Thoracic aorta (tissue), 2 donors: ENCODE measurements at places on chromosomes 12 and 14.

GRCh38 chr12:2691345-2692071, 103.3 kb upstream of the FKBP4 start:
- DNase-seq = no peak

- DNase-seq = no peak
These were observed 128.6 kb downstream of the ZFP36L1 start for GRCh38 chr14:68664225-68664681.

- no peak for DNase-seq
These were observed 2.1 kb upstream of the SLC2A13 start for GRCh38 chr12:40107803-40108620.

DNA sequence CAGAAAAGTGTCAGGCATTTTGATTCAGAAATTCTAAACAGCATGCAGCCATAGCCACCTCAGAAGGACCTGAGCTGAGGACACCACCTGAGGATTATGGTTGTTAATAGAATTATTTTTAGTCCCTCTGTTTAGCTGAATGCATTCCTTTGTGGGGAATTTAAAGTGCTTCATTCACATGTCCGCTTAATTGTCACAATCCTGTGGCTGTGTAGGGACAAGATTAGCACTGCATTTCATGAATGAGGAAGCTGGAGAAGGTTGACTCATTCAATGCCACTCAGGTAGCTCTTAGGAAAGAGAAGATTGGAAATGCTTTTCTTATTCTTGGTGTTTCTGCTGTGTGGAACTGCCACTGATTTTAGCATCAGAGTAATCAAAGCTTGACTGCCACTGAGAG, 42.0 kb upstream of the KRR1 start:
- no peak for DNase-seq

DNA sequence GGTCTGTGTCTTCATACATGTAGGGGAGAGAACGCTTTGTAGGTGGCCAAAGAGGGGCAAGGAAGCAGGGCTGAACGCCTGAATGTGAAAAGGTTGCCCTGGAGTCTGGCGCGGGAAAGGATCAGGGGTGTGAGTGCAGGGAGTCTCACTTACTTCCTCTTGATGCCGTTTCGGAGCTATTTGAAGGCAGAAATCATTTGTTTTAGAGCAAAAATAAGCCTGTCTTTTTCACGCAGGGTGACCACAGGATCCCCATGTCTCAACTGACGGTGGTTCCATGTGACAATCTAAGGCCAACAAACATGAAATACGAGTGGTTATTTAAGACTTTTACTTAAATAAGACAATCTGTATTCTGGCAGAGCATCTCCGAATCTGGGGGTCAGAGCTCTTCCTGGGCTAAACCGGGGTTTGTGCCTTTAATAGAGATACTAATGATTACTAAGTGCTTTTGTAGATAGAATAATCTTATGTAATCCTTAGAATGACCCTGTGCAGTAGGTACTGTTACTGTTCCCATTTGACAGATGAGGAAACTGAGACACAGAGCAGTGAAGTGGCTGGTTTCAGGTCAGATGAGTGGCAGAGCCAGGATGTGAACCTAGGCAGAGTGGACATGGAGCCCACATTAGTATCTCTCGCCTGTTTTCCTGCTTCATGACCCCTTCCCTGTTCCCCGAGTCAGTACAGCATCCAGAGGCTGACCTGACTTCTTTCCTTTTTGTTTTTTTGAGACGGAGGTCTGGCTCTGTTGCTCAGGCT, 1.9 kb downstream of the BRI3BP start:
- DNase-seq = no peak

- DNase-seq = no peak
These were observed 82.7 kb downstream of the VEZT start for GRCh38 chr12:95300286-95300685.

GRCh38 chr12:117165342-117165741, 24.9 kb downstream of the FBXO21 start:
- DNase-seq = no peak

DNA sequence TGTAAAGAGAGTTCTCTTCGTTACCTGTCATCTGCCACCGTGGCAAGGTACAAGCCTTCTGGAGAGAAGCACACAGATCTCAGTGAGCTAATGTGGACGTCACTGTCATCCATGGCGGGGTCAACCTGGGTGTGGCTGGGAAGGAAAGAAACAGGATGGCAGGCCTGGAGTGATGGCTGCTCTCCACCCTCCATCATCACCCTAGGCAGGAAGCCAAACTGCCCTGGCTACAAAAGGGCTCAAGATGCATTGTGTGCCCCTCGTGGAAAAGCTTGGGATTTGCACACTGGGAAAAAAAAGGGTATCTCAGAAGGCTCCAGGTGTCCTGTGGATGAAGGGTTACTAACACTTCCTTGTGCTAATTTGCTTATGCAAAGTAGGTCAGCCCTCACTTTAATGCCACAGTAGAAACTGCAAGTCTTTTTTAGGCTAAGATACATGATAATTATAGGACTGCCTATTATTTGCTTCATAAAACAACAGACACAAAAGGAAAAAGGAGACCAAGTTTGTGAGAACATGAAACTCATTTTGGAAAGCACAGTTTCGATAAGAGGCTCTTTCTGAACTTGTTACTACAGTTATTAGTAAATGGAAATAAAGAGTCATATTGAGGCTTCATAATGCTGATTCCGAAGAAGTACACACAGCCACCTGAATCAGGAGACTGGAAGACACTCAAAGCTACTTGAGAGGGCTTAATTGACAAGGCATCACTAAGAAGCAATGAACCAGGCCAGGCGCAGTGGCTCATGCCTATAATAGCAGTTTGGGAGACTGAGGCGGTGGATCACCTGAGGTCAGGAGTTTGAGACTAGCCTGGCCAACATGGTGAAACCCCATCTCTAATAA, 18.9 kb downstream of the RFC5 start:
- no peak for DNase-seq

GRCh38 chr14:29853272-29853671, 74.4 kb downstream of the PRKD1 start:
- DNase-seq = no peak

DNA sequence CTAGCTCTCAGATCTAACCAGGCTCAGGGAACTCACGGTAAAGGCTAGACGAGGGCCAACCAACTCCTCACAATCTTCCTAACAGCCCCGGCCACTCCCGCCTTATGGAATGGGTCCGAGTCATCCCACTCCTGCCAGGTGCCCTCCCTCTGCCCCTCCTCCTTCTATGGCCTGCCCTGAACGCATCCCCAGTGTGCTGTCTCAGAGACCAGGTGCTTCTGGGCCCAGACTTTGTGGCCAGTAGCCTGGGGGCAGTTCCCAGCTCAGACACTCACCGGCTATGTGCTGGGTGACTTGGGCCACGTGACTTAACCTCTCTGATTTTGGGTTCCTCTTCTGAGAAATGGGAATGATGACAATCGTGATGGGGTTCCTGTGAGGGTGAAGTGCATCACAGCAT, 22.5 kb downstream of the PAPLN start:
- no peak for DNase-seq

DNA sequence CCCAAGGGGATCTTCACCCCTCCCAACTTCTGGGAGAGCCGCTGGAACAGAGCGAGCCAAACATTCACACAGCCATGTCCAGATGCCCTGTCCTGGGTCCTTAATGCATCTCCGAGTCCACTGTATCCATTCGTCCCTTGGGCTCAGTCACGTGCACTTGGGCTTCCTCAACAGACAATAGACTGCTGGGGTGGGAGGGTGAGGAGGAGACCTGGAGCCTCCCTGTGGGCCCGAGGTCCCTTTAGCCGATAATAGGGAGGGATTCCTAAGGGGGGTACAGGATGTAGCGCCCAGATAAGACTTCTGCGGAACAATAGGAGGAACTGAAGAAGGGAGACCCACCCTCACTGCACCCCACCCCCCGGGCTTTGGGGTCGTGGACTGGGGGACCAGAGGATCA, 6.7 kb downstream of the ARHGEF25 start:
- DNase-seq = no peak

DNA sequence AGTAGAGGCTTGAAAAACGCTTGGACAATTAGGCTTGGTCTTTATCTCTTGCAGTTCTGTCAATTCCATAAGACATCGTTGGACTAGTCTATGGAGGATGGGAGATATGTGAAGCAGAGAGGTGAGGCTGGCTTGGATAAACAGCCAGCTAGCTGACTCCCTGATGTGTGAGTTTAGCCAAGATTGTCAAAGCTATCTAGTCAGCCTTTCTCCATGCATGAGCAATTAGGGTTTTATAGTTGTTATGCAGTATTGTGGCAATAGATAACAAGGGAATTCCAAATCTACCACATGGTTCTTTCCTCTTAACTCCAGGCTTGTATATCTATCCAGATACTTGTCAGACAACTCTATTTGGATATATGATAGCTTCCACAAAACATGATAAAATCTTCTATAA, 153.6 kb upstream of the NRXN3 start:
- DNase-seq = no peak

- DNase-seq = no peak
These were observed 1196.5 kb downstream of the GALC start for GRCh38 chr14:86796221-86797074.

- no peak for DNase-seq
These were observed 15.4 kb upstream of the SLC6A13 start for GRCh38 chr12:278046-278445.

- no peak for DNase-seq
These were observed at the start of gene SELPLG for GRCh38 chr12:108633534-108634248. Gene SELPLG, minus strand, starts transcription at chr12:108633894. Its CDS starts 9,587 bp downstream, at chr12:108624307.

DNA sequence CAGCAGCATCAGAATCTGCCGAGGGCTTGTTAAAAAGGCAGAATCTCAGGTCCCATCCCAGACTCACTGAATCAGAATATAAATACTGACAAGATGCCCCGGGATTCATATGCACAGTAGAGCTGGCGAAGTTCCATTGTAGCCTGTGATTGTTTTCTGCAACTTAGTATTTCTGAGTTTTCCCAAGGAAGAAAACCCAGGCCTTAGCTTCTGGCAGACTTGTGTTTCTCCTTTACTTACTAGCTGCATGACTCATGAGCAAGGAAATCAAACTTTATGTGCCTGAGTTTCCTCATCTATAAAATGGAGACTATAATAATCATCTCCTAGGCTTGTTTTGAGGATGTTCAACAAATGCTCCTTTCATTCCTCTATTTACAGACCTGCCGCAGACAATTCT, 278.5 kb upstream of the PLEKHG7 start:
- DNase-seq = no peak

- no peak for DNase-seq
These were observed 798.1 kb downstream of the NRXN3 start for GRCh38 chr14:78968265-78968664.

DNA sequence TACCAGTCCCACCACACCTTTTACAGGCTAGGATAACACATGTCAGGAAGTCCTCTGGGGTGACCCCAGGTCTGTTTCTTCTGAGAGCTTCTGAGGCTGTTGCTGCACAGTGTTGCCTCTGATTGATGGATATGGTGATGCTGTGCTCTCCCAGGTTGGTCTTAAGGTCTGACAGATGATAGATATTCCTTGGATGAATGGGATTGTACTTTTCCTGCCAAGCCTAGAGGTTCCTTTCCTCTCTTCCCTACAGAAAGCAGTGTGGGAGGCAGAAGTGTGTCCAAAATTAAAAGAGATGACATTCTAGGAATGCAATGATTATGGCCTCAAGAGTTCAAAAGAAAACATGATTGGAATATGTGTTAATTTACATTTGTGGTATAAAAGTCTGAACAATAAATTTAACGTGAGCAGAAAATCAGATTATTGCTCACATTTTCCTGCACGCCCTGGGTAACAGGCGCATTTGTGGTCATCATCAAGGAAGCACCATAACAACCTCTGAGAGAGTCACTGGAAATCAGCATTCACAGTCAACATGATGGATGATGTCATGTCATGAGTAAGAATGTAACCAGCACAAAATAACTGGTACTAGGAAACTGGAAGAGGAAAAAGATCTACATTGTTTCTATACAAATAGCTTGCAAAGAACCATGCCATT, 73.7 kb downstream of the BBS10 start:
- DNase-seq = no peak

- no peak for DNase-seq
These were observed 20.7 kb upstream of the CSRP2 start for GRCh38 chr12:76899522-76899921.

DNA sequence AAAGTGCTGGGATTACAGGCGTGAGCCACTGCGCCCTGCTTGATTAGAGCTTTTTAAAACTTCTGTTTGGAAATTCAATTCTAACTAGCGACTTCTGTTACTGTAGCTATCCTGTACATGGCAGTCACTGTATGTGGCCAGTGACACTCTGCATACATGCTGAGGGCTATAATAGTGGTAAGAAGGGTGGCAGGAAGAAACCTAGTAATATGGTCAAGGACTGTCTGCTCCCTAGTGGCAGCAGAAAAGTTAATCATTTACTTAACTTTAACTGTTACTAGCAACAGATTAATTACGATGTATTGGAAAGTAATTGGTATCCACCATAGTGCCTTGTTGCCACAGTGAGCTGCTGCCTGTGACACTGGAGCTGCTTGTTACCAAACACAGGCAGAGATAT, 149.0 kb downstream of the KITLG start:
- DNase-seq = no peak

GRCh38 chr12:116418551-116418950, 140.6 kb upstream of the MAP1LC3B2 start:
- DNase-seq = no peak

DNA sequence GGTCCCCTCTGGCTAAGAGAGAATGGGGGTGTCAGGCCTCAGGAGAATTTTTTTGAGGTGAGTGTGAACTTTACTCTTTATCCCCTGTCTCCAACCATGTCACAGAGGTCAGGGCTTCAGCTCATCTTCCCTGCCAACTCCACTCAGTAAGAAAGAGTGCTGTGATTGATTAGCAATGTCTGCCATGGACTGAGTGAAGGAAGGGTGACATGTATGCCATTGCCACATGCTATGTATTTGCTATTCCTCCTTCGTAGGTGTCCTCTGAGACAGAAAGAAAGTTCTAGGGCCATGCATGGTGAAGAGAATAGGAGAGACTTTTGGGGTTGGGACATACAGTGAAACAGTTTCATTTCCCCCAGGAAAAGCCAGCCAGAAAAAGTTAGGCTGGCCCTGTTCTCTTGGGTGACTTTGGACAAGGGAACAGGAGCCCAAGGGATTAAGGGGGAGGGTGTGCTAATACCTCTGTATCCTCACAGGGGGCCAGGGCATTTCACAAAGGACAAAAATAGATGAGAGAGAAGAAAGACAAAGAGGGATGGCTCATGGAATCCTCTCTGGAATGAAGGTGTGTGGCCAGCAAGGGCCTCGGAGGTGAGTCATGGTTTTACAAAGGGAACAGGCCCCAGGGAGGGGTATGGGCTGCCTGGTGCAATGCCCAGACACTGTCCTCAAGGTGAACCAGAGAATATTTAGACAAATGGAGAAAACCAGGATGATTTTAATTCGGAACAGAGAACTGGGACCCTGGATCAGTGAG, 13.9 kb upstream of the MYL2 start:
- DNase-seq = no peak

- no peak for DNase-seq
These were observed at the start of gene SERPINA5 for GRCh38 chr14:94581127-94581999. Gene SERPINA5, plus strand, starts transcription at chr14:94581426. Its CDS starts 5,937 bp downstream, at chr14:94587363.

GRCh38 chr12:124721501-124722162, 142.0 kb downstream of the SCARB1 start:
- DNase-seq = no peak

GRCh38 chr12:104736307-104736706, 221.8 kb downstream of the SLC41A2 start:
- no peak for DNase-seq
